HL-60 (cell line): ENCODE measurements at places on chromosomes 5 and 9.

- DNase-seq = no peak
Observed at GRCh38 chr5:81310402-81311063, 9.1 kb downstream of the ZCCHC9 start.

- no peak for DNase-seq
Observed at GRCh38 chr5:1847056-1847455, 35.7 kb downstream of the IRX4 start.

DNA sequence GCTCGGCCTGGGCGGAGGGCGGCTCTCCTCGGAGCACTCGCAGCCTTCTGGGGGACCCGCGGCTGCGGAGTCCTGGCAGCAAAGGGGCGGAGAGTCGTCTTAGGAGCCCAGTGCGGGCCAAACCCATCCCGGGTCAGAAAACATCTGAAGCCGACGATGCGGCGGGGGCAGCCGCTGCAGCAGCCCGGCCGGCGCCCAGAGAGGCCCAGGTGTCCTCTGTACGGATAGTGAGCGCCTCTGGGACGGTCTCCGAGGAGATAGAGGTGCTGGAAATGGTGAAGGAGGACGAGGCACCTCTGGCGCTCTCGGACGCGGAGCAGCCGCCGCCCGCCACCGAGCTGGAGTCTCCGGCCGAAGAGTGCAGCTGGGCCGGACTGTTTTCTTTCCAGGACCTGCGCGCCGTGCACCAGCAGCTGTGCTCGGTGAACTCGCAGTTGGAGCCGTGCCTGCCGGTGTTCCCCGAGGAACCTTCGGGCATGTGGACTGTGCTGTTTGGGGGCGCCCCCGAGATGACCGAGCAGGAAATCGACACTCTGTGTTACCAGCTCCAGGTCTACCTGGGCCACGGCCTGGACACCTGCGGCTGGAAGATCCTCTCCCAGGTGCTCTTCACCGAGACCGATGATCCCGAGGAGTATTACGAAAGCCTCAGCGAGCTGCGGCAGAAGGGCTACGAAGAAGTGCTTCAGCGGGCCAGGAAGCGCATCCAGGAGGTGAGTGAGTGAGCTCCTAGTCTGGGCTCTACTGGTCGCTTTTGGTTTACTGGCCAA is 1.2 kb downstream of the JMY start:
- DNase-seq = no peak

DNA sequence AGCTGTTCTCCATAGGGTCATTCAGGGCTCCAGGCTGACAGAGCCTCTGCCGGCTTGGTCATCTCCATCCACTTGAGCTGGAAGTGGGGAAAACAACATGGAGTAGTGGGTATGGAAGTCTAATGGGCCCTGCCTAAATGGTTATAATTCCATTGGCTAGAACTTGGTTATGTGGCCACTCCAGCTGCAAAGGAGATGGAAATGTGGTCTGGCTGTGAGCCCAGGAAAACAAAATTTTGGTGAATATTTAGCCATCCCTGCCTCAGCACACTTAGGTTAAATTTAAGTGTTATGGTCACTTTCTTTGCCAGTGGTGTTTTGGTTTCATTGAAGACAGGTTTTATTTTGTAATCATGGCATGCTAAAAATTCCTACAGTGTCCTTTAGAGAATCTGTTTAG is 112.3 kb downstream of the SMARCA2 start:
- DNase-seq = no peak

- DNase-seq = no peak
Observed at GRCh38 chr5:178998441-178998840, 3.3 kb upstream of the GRM6 start.

GRCh38 chr5:167250996-167251395 is 1040.4 kb upstream of the WWC1 start:
- no peak for DNase-seq

- no peak for DNase-seq
Observed at GRCh38 chr9:113640418-113640817, 176.9 kb downstream of the RGS3 start.

DNA sequence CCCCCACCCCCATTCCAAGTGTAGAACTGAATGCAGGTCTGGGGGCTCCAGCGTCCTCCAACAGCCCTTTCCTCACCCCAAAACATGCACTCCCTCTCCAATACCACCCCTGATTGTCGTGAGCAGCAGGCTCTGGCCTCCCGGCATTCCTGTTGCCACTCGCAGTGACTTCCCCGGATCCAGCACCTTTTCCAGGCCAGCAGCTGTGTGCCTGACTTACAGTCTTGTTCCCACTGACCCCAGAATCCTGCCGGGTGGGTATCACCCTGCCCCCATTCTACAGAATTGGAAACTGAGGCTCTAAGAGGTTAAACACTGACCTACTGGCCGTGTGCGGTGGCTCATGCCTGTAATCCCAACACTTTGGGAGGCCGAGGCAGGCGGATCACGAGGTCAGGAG is 127.2 kb downstream of the OLFM1 start:
- DNase-seq = no peak

GRCh38 chr5:390623-391491 is 52.1 kb upstream of the EXOC3 start:
- DNase-seq = no peak

DNA sequence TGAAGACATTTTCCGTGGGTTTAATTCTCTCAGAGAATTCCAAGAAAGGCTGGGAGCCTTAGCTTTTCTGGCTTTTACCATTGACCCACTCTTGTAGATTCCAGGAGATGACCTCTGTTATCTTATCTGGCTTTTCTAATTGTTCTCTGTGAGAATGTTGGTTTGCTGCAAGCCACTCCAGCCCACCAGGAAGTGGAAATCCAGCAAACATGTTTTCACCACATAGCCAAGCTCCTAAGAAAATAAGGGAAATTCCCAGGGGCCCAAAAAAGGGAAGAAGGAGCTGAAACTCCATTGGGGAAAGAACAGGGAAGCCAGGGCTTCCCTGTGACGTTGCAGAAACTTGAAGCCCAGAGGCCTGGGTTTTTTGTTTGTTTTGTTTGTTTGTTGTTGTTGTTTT is 19.7 kb downstream of the GPR107 start:
- no peak for DNase-seq

DNA sequence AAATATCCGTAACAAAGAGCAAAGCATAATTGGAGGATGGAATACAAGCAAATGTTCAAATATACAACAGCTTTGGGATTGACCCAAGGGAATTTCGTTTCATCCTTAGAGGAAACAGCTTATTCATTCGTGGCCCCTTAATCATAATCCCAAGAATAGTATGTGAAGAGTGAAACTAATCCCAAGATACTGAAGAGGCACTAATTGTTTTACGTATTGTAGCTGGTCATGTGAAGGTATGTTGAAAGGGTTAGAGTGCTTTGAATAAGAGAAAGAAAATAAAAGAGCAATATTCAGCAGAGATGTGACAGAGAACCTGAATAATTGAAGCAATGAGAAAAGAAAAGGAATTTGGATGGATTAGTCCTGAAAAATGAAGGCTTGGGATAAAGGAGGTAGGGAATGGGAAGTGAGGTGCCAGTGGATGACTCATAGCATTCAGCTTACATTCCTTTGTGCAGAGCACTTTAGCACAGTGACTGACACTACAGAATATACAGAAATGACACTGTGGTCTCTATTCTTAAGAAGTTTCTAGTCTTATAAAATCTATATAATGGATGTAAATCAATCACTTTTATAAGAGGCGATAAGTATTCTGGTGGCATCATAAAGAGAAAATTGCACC is 221.9 kb downstream of the TLR4 start:
- DNase-seq = no peak

DNA sequence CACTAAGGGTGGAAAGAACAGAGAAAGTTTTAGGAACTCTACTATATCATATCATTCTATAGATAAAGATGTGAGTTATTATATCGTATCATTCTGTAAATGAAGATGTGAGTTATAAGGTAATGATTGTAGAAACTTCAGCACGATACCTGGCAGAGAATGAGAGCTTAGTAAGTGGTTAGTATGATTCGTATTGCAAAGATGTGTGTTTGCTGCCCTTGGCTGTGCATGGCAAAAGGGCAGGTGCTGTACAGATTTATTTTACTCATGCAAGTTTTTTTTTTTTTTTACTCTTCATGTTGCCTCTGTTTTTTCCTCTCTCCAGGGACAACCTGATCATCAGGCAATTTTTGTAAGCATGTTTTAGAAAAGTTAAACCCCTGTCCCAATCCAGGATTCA is 83.3 kb downstream of the EGFLAM start:
- no peak for DNase-seq

DNA sequence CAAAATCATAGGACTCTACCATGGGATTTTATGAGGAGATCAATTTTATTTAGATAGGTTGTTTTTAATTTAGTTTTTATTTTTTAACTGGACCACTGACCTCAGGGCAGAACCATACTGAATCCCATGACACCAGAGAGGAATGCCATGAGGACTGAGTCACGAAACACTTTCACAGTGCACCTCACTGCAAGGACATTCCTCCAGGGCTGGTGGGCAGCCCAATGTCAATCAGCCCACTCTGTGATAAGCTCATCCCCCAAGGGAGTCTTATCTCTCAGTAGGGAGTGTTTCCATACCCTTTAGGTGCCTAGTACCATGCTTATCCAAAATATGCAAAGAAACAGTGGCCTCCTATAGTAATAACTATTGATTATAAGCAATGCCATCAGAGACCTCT is 224.5 kb upstream of the CDH6 start:
- no peak for DNase-seq

DNA sequence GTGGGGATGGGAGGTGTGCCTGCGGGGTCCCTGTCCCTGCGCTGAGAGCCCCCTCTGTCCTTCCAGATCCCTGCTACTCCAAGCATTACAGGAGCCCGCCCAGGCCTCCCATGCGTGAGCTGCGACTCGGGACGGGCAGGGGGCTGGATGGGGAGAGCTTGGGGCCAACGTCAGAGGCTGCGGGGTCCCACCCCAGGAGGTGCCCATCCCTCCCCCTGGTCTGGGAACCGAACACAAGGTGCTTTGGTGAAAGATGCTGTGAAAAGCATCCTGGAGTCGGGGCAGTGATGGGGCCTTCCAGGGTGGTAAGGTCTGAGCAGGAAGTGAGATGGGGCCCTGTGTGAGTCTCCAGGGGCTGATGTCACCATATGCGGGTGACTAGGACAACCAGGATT is 2.7 kb downstream of the LCN9 start:
- DNase-seq = no peak

GRCh38 chr5:72171667-72172066 is 64.4 kb downstream of the MAP1B start:
- no peak for DNase-seq

GRCh38 chr5:107389130-107389774 is 281.5 kb downstream of the EFNA5 start:
- no peak for DNase-seq

DNA sequence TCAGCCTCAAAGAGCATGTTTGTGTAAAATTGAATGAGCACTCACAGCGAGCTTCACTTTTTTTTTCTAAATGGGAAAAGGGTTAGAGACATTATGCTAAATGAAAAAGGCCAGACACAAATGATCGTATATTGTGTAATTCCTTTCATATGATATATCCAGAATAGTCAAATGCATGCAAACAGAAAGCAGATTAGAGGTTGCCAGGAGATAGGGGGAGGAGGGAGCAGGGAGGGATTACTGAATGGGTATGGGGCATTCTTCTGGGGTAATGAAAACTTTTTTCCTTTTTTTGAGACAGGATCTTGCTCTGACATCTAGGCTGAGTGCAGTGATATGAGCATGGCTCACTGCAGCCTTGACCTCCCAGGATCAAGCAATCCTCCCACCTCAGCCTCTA is 47.1 kb downstream of the DMAC1 start:
- DNase-seq = no peak

DNA sequence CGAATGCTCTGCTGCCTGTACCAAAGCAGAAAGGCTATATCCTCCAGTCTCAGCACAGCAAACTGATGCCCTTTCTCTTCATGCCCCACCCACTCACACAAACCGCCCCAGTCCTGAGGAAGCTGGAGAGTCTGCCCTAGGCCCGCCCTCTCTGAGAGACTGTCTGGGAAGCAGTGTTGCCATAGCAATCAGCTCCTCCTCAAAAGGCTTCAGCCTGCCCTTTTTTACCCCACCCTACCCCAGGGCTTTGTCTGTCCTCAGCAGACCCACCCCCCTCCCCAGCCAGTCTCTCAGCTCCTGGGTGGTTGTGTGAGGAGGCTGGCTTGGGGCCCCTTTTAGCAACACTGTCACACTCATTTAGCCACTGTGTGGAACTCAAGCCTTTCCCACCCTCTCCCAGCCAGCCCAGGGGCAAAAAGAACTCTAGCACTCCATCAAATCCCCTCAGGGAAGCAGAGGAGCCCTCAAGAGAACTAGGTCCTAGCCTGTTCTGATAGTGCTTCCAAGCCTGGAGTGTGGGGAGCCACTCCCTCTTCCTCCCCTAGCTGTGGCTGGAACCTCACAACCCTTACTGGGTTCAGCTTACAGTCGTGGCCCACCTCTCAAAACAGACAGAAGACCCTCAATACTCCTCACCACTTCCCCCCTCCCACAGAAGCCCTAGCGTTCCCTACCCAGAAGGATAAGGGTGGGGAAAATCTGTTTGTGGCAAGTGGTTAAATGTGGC is 1.4 kb downstream of the ATOSB start:
- peak; percentile 92 for DNase-seq

DNA sequence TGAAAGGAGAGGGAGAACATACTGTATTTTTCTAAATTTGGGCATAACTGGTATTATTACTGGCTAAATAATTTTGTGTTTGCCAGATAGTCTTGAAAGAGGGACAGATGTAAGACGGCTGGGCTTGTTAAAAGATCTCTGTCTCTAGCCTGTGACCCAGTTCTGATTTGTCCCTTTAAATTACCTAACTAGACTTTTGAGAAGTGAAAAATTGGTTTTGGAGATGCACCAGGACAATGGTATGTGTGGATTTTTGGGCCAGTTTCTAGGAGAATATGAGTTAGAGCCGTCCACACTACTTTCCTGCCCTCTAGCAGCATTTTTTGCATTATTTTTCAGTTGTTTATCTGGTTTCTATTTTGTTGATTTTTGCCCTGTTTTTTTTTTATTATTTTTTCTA is 33.5 kb downstream of the LNPEP start:
- DNase-seq = no peak

GRCh38 chr5:7869474-7870136 is 657 bp downstream of the MTRR start:
- no peak for DNase-seq

DNA sequence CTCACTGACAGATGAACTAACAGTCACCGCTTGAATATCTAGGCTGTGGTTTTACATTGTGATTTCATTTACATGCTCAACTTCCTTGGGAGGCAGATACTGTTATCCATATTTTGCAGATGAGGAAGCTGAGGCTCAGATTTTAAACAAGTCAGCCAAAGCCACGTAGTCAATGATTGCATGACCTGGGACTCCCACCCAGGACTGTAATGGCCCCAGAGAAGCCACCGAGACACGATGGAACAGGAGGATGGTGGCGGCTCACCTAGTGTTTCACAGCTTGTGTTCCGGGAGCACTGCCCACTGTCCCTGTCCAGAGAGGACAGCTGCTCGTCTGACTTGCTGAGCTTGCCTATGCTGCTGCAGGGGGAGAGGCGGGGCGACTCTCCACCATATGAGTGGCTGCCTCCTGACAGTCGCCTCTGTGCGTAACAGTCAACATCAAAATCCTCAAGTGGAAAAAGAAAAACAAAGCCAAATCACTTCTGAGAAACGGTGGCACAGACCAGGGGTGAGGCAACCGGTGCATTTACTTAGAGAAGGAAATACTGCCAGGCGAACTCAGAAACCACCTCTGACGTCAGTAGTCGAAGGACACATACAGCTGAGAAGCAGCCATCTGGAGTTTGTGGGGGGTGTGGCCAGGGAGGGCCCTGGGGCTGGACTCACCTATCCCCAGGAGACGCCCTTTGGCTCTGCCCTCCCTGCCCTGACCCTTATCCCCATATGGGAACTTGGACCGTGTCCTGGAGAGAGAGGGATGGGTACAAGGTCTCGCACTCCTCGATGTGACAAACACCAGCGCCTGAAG is 82.5 kb downstream of the PRRT1B start:
- DNase-seq = no peak
